MG63 (cell line): ENCODE measurements at places on chromosomes 5 and 9. TPM values are rescaled to one million over a fixed set of nuclear protein-coding genes. Genes with fewer than 3 reads are reported as not detected.

DNA sequence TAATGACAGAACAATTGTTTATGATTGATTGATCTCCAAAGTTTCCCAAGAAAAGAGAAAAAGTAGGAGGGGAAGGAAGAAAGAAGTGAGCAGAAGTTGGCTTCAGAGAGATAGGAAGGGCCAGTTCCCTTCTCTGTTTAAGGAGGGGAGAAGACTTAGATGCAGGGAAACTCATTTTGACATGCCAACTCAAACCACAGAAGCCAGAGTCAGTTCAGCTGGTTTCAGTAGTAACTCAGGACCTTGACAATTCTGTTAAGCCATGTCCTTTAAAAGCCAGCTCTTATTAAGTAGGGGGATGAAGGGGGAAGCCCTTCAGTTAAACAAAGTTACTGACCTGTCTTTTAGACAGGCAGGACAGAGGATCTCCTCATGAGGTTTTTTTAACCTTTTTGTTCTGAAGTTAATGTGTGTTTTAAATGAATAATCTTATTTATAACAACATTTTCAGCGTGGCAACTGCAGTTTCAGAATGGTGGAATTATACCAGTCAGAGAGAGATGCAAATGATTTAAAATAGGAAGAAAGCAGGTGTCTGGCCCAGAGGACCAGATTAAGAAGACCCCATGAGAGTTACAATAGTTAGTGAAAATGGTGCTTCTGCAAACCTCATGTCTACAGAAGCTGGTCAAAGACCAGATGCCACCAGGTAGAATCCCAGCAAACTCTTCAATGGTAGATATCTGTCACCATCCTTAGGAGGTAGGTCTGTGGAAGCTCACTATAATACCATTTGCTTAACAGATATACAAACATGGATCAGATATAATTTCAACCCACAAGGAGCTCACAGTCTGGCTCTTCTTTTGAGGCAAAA lies 29.3 kb upstream of the ABL1 start:
- DNase-seq = no peak

- DNase-seq = no peak
Measured at GRCh38 chr9:74760031-74760700, 127.6 kb downstream of the TRPM6 start.

DNA sequence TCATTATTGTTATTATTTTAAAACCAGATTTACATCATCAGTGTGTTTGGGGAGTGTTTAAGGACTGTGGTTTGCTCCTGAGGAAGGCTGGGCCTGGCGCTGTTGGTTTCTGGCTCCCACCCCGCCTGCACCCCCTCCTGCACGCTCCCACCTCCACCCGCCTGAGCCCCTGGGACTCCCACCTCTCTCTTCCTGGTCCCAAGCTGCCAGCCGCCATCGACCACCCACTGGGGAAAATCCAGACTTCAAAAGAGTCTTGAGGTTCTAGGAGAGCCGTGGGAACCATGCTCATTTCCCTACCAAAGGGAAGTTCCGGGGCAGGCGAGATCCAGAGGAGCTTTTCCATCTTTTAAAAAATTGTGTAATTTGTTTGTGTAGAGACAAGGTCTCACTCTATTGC lies 35.0 kb upstream of the FUBP3 start:
- DNase-seq = no peak

DNA sequence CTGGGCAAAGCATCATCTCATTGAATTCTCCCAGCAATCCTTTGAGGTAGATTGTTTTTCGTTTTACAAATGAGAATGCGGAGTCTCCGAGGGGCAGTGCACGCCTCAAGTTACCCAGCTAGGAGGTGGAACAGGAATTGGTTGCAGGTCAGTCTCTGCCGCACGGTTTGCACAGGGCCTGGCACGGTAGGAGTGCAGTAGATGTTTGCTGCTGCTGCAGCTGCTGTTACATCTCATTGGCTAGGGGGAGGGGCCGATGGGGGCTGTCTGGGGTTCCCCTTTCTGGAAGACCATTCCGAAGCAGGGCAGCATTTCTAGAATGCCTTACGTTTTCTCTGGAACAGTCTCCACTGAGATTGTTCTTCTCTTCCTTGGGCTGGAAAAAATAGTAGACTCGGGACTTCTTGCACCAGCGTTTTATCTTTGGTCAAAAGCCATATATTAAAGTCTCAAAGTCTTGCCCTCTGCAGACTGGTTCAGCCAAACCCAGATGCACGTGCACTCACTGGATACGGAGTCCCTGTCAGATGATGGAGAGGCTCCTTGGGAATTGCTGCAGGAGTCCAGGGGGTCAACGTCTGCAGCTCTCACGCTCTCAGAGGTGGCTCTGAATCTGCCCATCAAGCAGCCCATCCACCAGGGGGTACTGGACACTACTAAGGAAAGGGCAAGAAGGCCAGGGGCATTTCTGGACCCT lies 1.2 kb downstream of the USP20 start:
- DNase-seq = no peak

DNA sequence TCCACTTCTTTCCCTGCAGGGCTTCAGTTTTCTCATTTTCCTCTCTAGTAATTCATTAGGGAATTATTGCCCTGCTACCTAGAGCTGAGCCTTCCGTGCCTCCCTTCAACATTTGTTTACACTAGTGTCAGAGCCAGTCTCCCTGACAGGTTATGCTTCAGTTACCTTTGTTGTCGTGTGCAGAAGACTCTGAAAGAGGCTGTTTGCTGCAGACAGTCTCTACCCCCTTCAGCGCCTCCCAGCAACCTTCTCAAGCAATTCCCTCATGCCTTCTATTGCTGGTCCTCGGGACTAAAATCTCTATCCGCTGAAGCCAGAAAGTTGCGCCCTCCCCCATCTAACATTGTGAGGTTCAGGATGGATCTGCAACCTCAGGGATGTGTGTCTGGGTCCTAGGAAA lies 12.8 kb downstream of the RALGPS1 start:
- no peak for DNase-seq

GRCh38 chr9:107340920-107341632 lies 58.0 kb downstream of the RAD23B start:
- DNase-seq = peak; percentile 62

- DNase-seq = peak; percentile 93
Measured at GRCh38 chr9:134644725-134645606, 3.4 kb downstream of the COL5A1 start.

- no peak for DNase-seq
Measured at GRCh38 chr5:168165221-168165914, 126.1 kb upstream of the WWC1 start.

DNA sequence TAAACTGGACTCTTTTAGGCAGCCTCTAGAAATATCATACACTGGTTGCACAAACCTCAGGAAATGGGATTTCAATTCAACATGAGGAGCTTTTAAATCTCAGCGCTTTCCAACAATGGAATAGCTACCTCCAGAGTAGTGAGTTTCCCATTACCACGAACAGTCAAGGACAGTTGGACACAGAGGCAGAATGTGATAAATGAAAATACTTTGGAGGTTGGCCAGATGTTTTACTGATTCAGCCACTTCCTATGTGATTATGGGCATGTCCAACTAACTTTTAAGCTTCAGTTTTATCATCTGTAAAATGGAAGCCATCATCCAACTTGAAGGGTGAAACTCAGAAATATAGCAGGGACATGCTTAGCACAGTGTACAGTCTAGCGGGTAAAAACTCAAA lies 2.1 kb downstream of the FBXW2 start:
- no peak for DNase-seq

- DNase-seq = no peak
Measured at GRCh38 chr9:9283159-9283986, 1329.4 kb downstream of the PTPRD start.

GRCh38 chr9:72880821-72881220 lies 72.0 kb downstream of the ALDH1A1 start:
- no peak for DNase-seq

GRCh38 chr9:136617746-136618579 lies 44.8 kb upstream of the EGFL7 start:
- no peak for DNase-seq

- peak; percentile 56 for DNase-seq
Measured at GRCh38 chr9:137168904-137169856, 671 bp downstream of the LRRC26 start.

DNA sequence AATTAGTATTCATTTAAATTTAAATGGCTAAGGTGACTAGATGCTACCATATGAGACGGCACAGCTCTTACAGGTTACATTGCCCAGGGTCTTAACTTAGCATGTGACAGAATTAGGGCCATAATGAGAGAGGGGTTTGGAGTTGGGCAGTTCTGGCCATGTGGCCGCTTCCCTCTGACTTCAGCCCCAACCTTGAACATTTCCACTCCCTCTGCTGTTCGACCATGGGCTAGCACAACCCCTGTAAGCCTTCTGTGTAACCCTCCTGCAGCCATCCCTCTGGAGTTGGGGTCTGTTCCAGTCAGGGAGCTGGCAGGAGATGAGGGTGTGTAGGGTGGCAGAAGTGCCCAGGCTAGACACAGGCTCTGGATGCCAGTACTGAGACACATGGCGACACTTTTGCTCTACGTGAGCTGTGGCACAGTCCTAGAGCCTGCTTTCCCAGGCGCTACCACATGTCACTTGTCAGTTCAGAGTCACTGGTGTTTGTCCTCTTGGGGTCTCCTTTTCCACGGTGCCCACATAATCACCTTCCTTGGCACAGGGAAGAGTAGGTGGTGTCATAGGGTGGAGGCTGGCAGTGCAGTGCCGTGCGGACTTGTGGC lies 128.7 kb upstream of the PITX1 start:
- DNase-seq = no peak

DNA sequence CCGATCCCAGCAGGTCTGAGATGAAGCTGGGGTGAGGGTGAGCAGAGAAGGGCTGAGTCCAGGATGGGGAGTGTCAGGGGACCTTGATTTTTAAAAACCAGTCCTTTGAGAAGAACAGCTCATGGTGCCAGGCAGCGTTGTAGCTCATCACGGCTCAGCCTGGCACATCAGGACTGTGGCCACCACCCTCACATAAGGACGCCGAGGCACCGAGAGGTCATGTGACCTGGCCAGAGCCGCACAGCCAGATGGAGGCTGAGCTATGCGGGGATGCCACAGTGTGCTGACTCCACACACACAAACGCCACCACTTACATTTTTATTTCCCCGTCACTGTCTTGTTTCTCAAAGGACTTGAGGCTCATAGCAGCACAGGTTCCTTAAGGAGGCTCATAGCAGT lies 32.9 kb upstream of the CEP72 start:
- no peak for DNase-seq

- DNase-seq = no peak
Measured at GRCh38 chr9:81871695-81872094, 56.5 kb upstream of the SPATA31D4 start.

DNA sequence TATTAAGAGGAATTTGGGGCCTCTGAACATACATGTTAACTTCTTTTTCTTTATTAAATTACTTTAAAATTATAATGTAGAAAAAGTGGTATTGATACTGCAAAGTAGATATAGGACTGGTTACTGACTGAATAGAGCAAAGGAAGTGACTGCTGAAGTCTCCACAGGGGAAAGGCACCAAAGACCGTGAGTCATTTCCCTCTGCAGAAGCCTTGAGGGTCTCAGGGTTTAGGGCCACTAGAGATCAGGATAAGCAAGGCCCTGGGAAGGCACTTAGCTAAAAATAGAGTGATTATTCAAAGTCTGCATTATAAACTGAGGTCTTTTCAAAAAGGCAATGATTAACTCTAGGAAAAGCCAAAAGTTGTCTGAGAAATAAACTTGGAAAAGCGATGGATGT lies 44.7 kb upstream of the ITGA1 start:
- no peak for DNase-seq

GRCh38 chr5:1152771-1153282 lies 41.0 kb upstream of the SLC12A7 start:
- peak; percentile 33 for DNase-seq

Gene NIPAL4
- total RNA-seq = not detected in 2 replicates

Gene CTXN3
- total RNA-seq = not detected in 2 replicates

Gene ZFP62
- 23.6 and 52.7 TPM in 2 replicates for total RNA-seq

Gene PIP5KL1
- total RNA-seq = 0.13 TPM in 1 of 2 replicates, not detected in the other

Gene SLC36A3
- total RNA-seq = not detected in 2 replicates

Gene ORM2
- not detected in 2 replicates for total RNA-seq

Gene TJP2
- 10.1 and 11.5 TPM in 2 replicates for total RNA-seq

Gene SLC24A2
- total RNA-seq = not detected in 2 replicates

Gene RASGRF2
- total RNA-seq = 2.7 and 3.6 TPM in 2 replicates

Gene SPOUT1
- total RNA-seq = 9.8 and 36.3 TPM in 2 replicates

Gene OR1N2
- not detected in 2 replicates for total RNA-seq

Gene NTMT1
- total RNA-seq = 82.0 and 99.2 TPM in 2 replicates

Gene SV2C
- total RNA-seq = not detected in 2 replicates
